Activated T-helper 1 cell treated with anti-CD3 and anti-CD28 coated beads, Interleukin-12 subunit alpha, Interleukin-12 subunit beta, Interleukin-2, Interleukin-4 antibody, amounts not matched to agents 30 ng/mL and 10 ng/mL and 1 ng/mL, durations not matched to agents 14 hours and 24 hours and 36 hours (primary cell): ENCODE measurements at places on chromosomes 7 and 10. TPM values are rescaled to one million over a fixed set of nuclear protein-coding genes. Genes with fewer than 3 reads are reported as not detected.

ZNF467 gene
- 0.10 TPM in 2 replicates for total RNA-seq

WASHC2C gene
- 26.6 and 27.2 TPM in 2 replicates for total RNA-seq

DNA sequence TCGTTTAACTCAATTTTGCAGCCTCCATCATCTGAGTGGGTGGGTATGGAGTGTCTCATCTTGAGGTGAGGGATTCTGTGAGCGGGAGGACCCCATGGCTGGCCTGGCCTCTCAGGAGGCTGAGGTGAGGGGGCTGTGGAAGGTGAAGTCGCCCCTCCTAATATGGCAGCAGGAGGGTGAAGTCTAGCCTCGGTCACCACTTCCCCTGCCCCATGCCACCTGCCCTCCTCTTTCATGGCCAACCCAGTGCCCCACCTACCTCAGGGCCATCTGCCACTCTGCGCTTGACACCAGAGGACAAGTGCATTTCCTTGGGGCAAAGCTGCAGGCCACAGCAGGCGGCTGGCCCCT, 8.7 kb downstream of the RASGEF1A start:
- DNase-seq = no peak
- H3K27ac ChIP-seq = no peak overlapping the region
- no peak overlapping the region for H3K4me3 ChIP-seq
- peaks cover 6% of the 10 kb centered on the region for H3K4me1 ChIP-seq
- no peaks in the 10 kb centered on the region for H3K36me3 ChIP-seq
- peaks cover 5% of the 10 kb centered on the region for H3K27me3 ChIP-seq

- no peaks in the 10 kb centered on the region for H3K27me3 ChIP-seq
- peaks cover 49% of the 10 kb centered on the region for H3K36me3 ChIP-seq
- peaks cover 53% of the 10 kb centered on the region for H3K4me1 ChIP-seq
- no peak overlapping the region for H3K27ac ChIP-seq
These were observed 19.6 kb downstream of the NFE2L3 start for GRCh38 chr7:26171601-26172000.

HYAL4 gene
- not detected in 2 replicates for total RNA-seq

DNA sequence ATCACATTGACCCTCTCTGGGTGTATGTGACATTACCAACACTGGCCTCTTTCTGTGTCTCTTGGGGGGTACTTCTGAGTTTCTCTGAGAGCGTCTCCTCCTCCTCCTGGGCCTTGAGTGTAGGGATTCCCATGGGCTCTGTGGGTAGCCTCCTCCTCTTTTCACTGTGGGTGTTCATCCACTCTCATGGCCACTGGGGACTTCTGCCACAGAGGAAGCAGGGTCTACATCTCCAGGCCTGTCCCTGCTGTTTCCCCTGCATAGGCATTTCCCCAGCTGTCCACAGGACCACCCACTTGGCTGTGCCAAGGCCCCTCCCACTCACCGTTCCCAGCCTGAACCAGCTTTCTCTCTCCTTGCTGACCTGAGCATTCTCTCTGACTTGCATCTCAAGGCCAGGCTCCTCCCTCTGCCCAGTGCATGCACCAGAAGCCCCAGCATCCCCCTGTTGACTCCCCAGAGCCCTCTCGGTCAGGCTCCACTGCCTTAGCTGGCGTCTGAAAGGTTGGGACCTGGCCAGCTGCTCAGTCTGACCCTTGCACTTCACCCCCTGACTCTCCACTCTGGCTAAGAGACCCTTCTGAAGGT, 487.6 kb downstream of the GLRX3 start:
- no peak for DNase-seq
- H3K36me3 ChIP-seq = no peaks in the 10 kb centered on the region
- no peak overlapping the region for H3K4me3 ChIP-seq
- H3K27ac ChIP-seq = no peak overlapping the region

GRCh38 chr10:13099144-13099665, 758 bp upstream of the OPTN start:
- peak overlapping the region; percentile 89 for H3K4me3 ChIP-seq
- H3K27ac ChIP-seq = peak overlapping the region; percentile 92
- H3K27me3 ChIP-seq = no peaks in the 10 kb centered on the region
- H3K36me3 ChIP-seq = peaks cover 15% of the 10 kb centered on the region
- peaks cover 51% of the 10 kb centered on the region for H3K4me1 ChIP-seq

- H3K36me3 ChIP-seq = peaks cover 4% of the 10 kb centered on the region
- H3K4me3 ChIP-seq = no peak overlapping the region
- H3K4me1 ChIP-seq = peaks cover 37% of the 10 kb centered on the region
- DNase-seq = no peak
These were observed 107.9 kb upstream of the PPIF start for GRCh38 chr10:79239275-79239779.

OR2A42 gene
- total RNA-seq = not detected in 2 replicates

DNA sequence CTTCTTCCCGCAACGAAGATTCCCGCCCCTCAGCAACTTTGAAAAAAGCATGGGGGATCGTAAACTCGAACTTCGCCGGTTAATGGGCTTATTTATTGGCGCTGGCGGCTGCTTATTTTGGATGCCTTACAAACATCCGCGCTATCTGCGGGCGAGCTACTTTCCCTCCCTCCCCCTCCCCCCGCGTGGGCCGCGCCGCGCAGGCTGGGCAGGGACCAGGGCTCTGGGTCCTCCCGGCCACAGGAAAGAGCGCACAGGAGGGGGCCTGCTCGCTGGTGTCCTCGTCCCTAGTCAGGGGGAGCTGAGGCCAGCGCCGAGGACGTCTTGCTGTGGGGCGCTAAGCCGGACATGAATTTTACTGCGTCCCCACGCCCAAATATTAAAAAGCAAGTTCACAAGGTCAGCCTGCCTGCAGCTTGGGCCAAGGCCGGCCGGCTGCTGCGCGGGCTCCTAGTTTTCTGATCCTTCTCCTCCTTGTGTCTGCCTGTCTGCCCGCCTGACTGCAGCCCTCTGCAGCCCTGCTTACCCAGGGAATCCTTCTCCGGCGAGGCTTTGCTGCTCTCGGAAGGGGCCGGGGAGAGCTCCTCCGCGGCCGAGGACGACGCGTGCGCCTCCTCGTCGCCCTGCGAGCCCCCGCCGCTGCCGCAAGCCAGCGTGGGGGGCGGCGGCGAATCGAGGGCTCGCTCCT, 1.2 kb downstream of the HOXA10 start:
- peaks cover 53% of the 10 kb centered on the region for H3K27me3 ChIP-seq
- no peak for DNase-seq
- H3K4me3 ChIP-seq = no peak overlapping the region
- H3K27ac ChIP-seq = peak overlapping the region; percentile 92
- peaks cover 4% of the 10 kb centered on the region for H3K36me3 ChIP-seq

- no peak overlapping the region for H3K4me3 ChIP-seq
- no peak overlapping the region for H3K27ac ChIP-seq
- H3K4me1 ChIP-seq = no peaks in the 10 kb centered on the region
- H3K27me3 ChIP-seq = peaks cover 8% of the 10 kb centered on the region
- H3K36me3 ChIP-seq = no peaks in the 10 kb centered on the region
These were observed 14.9 kb upstream of the LGI1 start for GRCh38 chr10:93742633-93743349.

OR2A5 gene
- not detected in 2 replicates for total RNA-seq

RAB19 gene
- total RNA-seq = 23.9 and 27.0 TPM in 2 replicates

AGR2 gene
- total RNA-seq = not detected in 2 replicates

- H3K27ac ChIP-seq = no peak overlapping the region
- peaks cover 3% of the 10 kb centered on the region for H3K27me3 ChIP-seq
- no peaks in the 10 kb centered on the region for H3K36me3 ChIP-seq
These were observed 213.0 kb downstream of the ABCA13 start for GRCh38 chr7:48384180-48384752.

DNA sequence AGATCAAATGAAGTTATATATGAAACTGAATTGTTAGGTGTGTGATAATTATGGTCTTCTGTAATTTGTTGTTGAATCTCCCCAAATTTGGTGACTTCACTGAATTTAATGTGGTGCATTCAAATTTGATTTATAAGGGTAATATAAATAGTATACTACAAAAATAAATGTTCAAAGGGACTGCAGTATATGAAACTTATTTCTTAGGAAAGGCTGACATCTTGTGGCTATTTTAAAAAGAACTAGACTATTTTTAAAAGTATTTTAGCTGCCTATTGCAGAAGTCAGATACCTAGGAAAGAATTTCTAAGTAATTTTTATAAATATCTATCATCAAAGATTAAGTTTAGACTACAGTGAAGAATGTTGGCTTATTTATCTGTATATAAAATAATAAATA, 36.6 kb downstream of the ATRNL1 start:
- no peaks in the 10 kb centered on the region for H3K36me3 ChIP-seq
- H3K4me1 ChIP-seq = no peaks in the 10 kb centered on the region
- no peak overlapping the region for H3K27ac ChIP-seq
- peaks cover 3% of the 10 kb centered on the region for H3K27me3 ChIP-seq

PRSS37 gene
- not detected in 2 replicates for total RNA-seq

SRRM3 gene
- total RNA-seq = not detected in 2 replicates
